Activated naive CD8-positive, alpha-beta T cell treated with anti-CD3 and anti-CD28 coated beads for 36 hours (primary cell): ENCODE measurements at places on chromosomes 2 and 18.
A peak's percentile ranks its signal among the peaks of the same experiment; 100 is the strongest.

- no peak overlapping the region for H3K4me3 ChIP-seq
- H3K27me3 ChIP-seq: no peaks in the 10 kb centered on the region
- H3K27ac ChIP-seq: no peak overlapping the region
- DNase-seq: no peak
- no peaks in the 10 kb centered on the region for H3K36me3 ChIP-seq
Measured at GRCh38 chr2:49621016-49621415, 466.7 kb upstream of the FSHR start.

DNA sequence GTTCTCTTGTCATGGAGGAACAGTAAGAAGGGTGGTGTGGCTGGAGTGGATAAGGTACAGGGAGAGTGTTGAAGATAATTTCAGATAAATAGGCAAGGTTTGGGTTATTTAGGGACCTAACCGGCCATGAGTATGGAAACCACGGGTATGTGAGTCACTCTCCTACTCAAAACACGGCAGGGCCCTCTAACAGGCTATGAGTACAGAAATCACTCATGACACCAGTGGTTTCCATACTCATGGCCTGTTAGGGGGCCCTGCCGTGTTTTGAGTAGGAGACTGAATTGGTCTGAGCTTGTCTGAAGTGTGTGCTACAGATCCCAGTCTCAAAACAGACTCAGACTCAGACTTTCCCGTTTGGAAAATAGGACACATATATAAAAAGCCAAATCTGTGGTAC, 428.4 kb upstream of the HNMT start:
- no peak overlapping the region for H3K27ac ChIP-seq
- no peaks in the 10 kb centered on the region for H3K36me3 ChIP-seq
- DNase-seq: no peak

GRCh38 chr2:28276076-28276618, 116.5 kb upstream of the FOSL2 start:
- H3K4me1 ChIP-seq: peaks cover 17% of the 10 kb centered on the region
- no peak overlapping the region for H3K27ac ChIP-seq
- DNase-seq: no peak
- H3K4me3 ChIP-seq: no peak overlapping the region

- H3K36me3 ChIP-seq: no peaks in the 10 kb centered on the region
- peaks cover 4% of the 10 kb centered on the region for H3K27me3 ChIP-seq
- H3K27ac ChIP-seq: no peak overlapping the region
Measured at GRCh38 chr18:11511434-11512095, 97.8 kb upstream of the SLC35G4 start.

- H3K27ac ChIP-seq: no peak overlapping the region
- DNase-seq: no peak
- H3K27me3 ChIP-seq: no peaks in the 10 kb centered on the region
- H3K4me1 ChIP-seq: no peaks in the 10 kb centered on the region
- H3K4me3 ChIP-seq: no peak overlapping the region
Measured at GRCh38 chr2:184735611-184736010, 137.3 kb downstream of the ZNF804A start.

GRCh38 chr18:5515011-5515784, 28.6 kb downstream of the EPB41L3 start:
- no peaks in the 10 kb centered on the region for H3K27me3 ChIP-seq
- H3K36me3 ChIP-seq: no peaks in the 10 kb centered on the region
- H3K4me1 ChIP-seq: peaks cover 3% of the 10 kb centered on the region
- H3K27ac ChIP-seq: no peak overlapping the region
- no peak for DNase-seq
- no peak overlapping the region for H3K4me3 ChIP-seq

- H3K27me3 ChIP-seq: no peaks in the 10 kb centered on the region
- H3K4me3 ChIP-seq: no peak overlapping the region
- peaks cover 40% of the 10 kb centered on the region for H3K4me1 ChIP-seq
- H3K36me3 ChIP-seq: peaks cover 8% of the 10 kb centered on the region
Measured at GRCh38 chr2:190646780-190647522, 1.9 kb upstream of the NAB1 start.

GRCh38 chr2:233354971-233355574, 779 bp downstream of the DGKD start:
- H3K27me3 ChIP-seq: no peaks in the 10 kb centered on the region
- H3K27ac ChIP-seq: peak overlapping the region; percentile 74
- H3K4me1 ChIP-seq: peaks cover 70% of the 10 kb centered on the region
- H3K4me3 ChIP-seq: peak overlapping the region; percentile 85

DNA sequence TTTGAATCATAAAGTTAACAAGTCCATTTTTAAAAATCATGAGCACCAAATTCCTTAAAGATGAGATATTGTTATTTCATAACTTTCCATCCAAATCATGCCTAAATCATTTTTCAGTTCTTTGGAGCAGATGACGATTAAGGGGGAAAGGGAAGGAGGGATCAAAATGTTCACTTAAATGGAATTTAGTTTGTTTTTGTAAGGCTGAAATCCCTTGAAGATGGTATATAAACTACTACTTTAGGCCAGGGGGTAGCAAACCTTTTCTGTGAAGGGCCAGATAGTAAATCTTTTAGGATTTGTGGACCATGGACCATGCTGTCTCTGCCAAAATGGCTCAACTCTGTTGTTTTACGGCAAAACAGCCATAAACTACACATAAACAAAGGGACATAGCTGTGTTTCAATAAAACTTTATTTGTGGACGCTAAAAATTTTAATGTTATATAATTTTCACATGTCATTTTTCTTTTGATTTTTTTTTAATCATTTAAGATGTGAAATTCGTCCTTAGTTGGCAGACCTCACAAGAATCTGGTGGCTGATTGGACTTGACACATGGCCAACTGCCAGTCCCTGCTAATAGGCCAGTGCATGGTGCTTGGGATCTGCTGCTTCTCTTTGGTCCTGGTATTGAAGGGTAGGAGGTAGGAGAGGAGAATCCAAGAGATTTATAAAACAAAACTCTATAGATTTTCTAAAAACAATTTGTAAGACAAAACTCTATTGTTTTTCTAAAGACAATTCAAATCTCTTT, 52.0 kb upstream of the RTN4 start:
- H3K4me3 ChIP-seq: no peak overlapping the region
- no peak for DNase-seq
- H3K4me1 ChIP-seq: peaks cover 14% of the 10 kb centered on the region
- H3K27ac ChIP-seq: no peak overlapping the region
- no peaks in the 10 kb centered on the region for H3K27me3 ChIP-seq

DNA sequence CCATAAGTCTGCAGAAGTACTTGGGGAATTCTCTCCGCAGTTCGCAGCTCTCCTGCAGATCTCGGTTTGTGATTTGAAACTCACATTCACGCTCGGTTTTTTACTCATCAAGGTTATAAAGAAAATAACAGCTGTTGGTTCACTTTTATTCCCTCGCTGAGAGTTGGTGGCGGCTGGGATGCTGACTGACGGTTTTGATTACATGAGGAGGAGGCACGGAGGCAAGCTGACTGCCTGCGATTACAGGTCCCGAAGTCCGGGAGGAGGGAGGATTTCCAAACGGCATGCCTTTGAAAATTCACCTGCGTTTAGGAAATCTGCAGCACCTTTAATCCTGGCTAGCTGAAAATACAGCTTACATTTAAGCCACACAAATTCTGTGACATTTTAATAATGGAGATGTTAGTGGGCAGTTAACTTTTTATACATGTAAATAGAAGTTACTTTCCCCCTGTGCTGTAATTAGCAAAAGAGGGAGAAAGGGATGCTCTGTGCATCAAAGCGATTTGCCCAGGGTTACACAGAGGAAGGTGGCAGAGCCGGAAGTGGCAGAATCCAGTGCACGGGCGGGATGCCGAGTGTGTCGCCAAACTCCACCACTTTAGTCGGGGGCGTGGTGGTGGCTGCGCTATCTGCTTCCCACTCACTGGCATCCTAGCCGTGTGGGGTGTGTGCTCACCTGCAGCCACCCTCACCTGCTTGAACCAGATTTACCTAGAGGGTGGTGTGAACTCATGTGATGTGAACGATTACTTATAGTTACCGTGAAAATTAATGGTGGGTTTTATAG, 14.7 kb downstream of the AGAP1 start:
- DNase-seq: no peak
- H3K36me3 ChIP-seq: no peaks in the 10 kb centered on the region

GRCh38 chr2:150598383-150598782, 110.9 kb upstream of the RND3 start:
- peaks cover 3% of the 10 kb centered on the region for H3K27me3 ChIP-seq
- no peaks in the 10 kb centered on the region for H3K36me3 ChIP-seq
- no peaks in the 10 kb centered on the region for H3K4me1 ChIP-seq
- DNase-seq: no peak
- no peak overlapping the region for H3K4me3 ChIP-seq

- H3K36me3 ChIP-seq: no peaks in the 10 kb centered on the region
- H3K27me3 ChIP-seq: peaks cover 3% of the 10 kb centered on the region
- no peak overlapping the region for H3K4me3 ChIP-seq
- no peaks in the 10 kb centered on the region for H3K4me1 ChIP-seq
- no peak overlapping the region for H3K27ac ChIP-seq
- DNase-seq: no peak
Measured at GRCh38 chr18:10365021-10365500, 89.4 kb upstream of the APCDD1 start.

DNA sequence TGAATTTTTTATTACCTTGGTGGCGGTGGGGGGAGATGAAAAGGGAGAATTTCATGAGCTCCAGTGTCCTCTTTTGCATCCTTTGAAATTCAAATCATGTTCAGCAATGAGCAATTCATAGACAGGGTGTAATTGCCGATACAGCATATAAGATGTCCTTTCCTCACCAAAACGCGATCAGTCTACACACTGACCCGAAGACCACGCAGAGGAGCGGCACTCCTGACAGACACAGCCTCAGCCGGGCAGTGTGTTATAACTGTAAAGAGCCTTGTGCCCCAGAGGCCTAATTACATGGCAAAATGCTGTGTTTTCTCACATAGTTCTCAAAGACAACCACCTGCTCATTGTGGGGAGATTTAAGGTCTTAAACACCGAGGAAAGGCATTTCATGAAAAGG, 38.4 kb upstream of the APCDD1 start:
- no peaks in the 10 kb centered on the region for H3K27me3 ChIP-seq

- H3K36me3 ChIP-seq: no peaks in the 10 kb centered on the region
- no peaks in the 10 kb centered on the region for H3K27me3 ChIP-seq
- H3K27ac ChIP-seq: no peak overlapping the region
- DNase-seq: no peak
- H3K4me1 ChIP-seq: no peaks in the 10 kb centered on the region
Measured at GRCh38 chr18:44123743-44124142, 556.9 kb upstream of the SETBP1 start.
